ENCODE measurements at places on chromosomes 4 and X.

DNA sequence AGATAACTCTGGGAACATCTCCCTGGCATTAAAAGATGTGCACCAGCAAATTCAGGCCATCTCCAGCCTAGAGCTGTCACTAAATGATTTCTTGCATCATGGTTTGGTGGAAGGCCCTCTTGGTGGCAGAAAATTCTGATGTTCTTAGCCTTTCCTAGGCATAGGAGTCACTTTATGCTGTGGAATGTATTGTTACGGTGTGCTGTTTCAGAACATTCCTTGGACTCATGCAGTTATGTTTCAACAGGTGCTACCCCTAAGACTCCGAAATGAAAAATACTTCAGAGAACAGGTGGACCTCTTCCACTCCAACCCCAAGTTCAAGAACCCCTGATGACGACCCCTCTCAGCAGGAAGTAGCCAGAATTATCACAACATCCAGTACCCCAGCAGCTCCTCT, 20.3 kb upstream of the PAPSS1 start:
- no peak for DNase-seq

DNA sequence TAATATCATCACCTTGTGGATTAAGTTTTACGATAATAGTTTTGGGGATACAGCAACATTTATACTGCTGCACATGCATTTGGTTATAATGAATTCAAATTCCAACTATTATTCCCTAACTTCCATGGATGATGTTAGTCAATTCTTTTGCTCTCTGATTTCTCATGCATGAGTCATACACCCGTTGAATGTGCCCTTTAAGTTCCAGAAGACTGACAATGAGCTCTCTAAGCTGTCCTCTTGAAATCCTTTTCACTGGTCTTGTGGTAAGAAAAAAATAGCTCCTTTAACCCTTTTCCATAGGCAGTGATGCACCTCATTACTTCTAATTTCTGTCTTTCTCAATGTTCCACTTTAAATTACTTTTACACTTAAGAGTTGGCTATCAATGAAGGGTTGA, 1095.2 kb upstream of the POU3F4 start:
- DNase-seq, result no peak

DNA sequence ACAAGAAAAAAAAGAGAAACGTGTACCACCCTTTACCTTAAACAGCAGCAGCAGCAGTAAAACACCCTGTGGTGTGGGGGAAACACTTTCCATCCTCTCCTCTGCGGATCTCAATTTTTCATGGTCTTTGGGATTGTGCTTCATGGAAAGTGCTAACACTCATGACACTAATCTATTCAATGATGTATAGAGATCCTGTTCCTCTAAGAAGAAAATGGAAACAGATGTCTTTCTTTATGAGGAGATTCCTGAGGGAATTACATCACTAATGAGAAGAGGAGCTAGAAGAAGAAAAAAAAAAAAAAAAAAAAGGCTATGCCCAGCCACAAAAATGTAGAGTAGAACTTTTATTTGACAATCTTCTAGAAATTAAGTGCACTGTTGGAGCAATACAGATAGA, 62.9 kb upstream of the NDST3 start:
- no peak for DNase-seq

GRCh38 chrX:39248330-39248729, 447.1 kb downstream of the MID1IP1 start:
- DNase-seq, result no peak

GRCh38 chr4:150080875-150081274, 2.6 kb downstream of the DCLK2 start:
- no peak for DNase-seq

- DNase-seq, result no peak
Observed at GRCh38 chrX:39725114-39725513, 372.6 kb downstream of the BCOR start.

DNA sequence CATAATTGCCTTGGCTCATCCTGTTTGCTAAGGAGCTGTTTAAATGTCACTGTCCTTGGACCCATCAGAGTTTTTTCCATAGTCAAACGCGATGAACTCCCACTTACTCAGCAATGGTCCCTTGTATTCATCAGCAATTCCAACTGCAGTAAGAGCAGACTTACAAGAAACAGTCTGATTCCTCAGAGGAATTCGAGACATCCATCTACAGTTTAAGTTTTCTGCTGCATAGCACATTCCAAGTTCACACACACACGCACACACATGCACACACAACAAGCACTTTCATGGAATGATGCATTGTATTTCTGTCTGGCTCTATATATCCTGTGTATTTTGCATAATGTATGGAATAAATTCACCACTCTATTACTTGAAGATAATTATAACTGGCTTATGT, 32.7 kb upstream of the TMEM150C start:
- DNase-seq, result no peak

GRCh38 chrX:124467202-124467601, 120.8 kb downstream of the SH2D1A start:
- DNase-seq, result no peak

GRCh38 chr4:150366487-150366999, 215.4 kb upstream of the MAB21L2 start:
- peak; percentile 69 for DNase-seq

GRCh38 chr4:126715067-126715466, 917.7 kb upstream of the INTU start:
- DNase-seq, result no peak

DNA sequence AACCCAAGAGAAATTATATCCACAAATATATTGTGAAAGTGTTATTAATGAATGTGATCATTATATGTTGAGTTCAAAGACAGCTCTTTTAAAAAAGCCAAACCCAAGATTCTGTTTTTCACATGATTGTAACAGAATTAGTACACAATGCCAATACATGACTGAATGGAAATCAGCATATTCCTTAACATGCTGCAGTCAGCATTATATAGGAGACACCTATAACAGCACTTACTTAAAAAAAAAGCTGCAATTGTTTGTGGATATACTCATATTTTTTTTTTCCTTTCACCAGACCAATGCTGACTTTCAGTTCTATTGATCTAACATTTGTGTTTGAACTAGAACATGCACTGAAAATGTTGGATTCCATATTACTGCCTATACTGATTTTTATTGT, 165.2 kb downstream of the CCSER1 start:
- DNase-seq, result no peak

- no peak for DNase-seq
Observed at GRCh38 chrX:87299563-87300160, 217.9 kb upstream of the KLHL4 start.

DNA sequence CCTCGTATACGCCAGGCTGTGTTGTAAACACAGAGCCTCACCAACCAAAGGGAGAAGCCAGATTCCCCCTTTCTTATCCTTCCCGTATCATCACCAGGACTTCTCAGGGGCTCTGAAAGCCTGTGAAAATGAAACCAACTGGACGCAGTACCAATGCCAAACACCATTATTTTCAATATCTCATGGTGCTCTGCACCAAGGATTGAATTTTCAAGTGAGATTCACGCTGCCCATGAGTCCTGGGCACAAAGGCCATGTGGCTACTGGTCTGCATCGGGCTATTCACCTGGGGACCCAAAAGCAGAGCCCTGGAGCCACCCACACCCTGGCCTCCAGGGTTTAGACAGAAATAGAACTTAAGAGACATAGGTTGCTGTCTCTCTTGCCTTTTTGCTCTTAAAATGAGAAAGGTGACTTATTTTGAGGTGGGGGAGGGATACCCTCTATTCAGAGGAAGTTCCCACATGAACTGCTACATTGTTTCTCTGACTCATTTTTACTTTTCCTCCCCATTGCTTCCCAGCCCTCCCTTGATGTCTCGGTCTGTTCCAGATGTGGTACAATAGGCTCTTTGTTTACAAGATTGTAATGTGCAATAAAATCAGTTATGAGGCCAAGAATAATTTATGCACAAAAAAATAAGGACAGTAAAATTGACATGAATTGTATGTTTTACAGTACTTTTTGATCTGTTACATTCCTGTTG, 55.4 kb downstream of the MAML3 start:
- no peak for DNase-seq

GRCh38 chr4:79281566-79282359, 44.1 kb downstream of the NAA11 start:
- no peak for DNase-seq
